ENCODE measurements at places on chromosomes 16 and 17. TPM values are rescaled to one million over a fixed set of nuclear protein-coding genes. Genes with fewer than 3 reads are reported as not detected.
A peak's percentile ranks its signal among the peaks of the same experiment; 100 is the strongest.

TBC1D3 gene
- total RNA-seq, result 3.6 TPM

C17orf78 gene
- total RNA-seq, result not detected

CSH1 gene
- not detected for total RNA-seq

CLN3 gene
- 18.1 TPM for total RNA-seq

DNA sequence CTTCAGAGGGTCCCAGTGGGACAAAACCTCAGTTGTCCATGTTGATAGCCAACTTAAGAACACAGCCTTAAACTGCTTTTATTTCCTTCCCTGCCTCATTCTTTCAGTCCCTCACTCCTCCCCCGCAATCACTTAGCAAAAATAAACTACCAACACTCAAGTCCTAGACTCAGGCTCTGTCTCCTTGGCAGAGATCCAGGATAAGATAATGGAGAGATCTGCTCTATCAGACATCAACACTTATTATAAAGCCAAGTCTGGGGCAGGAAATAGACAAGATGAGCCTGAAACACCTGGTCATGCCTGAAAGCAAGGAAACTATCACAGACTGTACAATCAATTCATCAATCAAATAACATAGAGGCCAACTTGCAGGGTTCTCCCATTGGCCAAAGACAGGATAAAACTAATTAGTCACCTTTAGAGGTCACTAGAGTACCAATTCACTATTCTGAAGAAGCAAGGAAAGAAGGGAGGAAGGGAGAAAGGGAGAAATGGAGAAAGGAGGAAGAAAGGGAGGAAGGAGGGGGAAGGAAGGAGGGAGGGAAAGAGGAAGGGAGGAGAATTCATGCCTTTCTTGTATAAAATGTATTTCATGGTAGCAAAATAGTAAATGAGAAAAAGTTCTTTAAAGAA, 15.7 kb downstream of the HYDIN start:
- peak; percentile 20 for DNase-seq

DNA sequence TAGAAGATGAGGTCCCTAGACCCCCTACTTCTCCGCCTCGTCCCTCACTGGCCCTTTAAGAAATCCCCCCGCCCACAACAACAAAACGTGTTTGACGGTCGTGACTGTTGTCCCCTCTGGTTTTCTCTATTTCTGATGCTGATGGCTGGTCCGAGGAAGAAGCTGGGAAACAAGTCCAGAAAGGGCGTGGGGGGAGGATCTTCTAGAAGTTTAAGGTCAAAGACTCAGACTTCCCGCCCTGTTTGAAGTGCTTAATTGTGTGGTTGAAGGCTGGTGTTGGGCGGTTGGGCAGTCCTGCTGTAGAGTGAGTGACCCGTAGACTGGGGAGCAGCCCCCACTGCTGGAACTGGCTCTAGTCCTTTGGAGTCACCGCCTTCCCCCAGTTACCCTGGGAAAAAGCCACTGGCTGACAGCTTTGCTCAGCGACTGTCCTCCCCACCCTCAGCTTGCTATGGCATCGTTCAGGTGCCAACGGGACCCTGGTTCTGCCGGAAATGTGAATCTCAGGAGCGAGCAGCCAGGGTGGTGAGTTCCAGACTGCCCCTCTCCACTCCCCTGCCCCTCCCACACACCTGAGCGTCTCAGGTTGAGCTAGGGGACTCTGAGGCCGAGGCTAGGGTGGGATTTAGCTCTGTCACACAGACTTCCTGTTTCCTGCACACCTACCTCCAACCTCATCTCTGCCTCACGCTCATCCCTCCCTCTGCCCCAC, 1.6 kb downstream of the MLLT6 start:
- peak; percentile 20 for DNase-seq

- no peak for DNase-seq
These were observed at the start of gene MMP2 for GRCh38 chr16:55478827-55479429. Gene MMP2 (plus strand): TSS chr16:55479198. CDS start chr16:55479480, 282 bp downstream.

GRCh38 chr16:19928432-19928831, 43.8 kb upstream of the GPRC5B start:
- no peak for DNase-seq

GRCh38 chr16:17470182-17470907, 415 bp downstream of the XYLT1 start:
- DNase-seq, result no peak

GRCh38 chr17:82789806-82790205, 37.9 kb downstream of the TBCD start:
- DNase-seq, result no peak

DNA sequence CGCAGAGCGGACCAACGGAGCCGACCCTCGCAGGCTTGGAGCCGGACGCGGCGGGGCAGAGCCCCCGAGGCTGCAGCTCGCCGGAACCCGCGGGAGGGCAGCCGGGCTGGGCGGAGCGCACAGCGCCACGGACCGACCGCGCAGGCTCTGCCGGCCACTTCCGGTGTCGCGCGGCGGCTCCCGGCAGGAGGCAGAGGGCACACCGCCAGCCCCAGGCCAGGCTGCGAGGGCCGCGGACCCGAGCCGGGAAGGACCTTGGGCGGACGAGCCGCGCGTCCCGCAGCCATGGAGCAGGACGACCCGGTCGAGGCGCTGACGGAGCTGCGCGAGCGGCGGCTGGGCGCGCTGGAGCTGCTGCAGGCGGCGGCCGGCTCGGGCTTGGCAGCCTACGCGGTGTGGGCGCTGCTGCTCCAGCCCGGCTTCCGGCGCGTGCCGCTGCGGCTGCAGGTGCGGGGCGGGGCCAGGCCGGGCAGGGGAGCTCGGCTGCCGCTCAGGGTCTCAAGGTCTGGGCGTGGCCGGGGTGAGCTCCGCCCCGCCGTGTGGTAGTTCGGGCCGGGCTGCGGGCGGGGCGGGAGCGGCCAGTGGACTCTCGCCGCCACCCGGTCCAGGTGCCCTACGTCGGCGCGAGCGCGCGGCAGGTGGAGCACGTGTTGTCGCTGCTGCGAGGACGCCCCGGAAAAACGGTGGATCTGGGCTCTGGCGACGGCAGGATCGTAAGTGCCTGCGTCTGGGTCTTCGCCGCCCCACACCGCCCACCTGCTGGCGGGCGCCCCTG, at the start of gene ANTKMT:
ANTKMT (plus strand) TSS at position 157 of the 775 bp plus-strand sequence; CDS start at position 286, 129 bp downstream.
- peak; percentile 82 for DNase-seq

GRCh38 chr17:6539871-6540270, 16.5 kb downstream of the PITPNM3 start:
- DNase-seq, result no peak

- no peak for DNase-seq
These were observed 136.6 kb downstream of the ENGASE start for GRCh38 chr17:79211061-79211770.

DNA sequence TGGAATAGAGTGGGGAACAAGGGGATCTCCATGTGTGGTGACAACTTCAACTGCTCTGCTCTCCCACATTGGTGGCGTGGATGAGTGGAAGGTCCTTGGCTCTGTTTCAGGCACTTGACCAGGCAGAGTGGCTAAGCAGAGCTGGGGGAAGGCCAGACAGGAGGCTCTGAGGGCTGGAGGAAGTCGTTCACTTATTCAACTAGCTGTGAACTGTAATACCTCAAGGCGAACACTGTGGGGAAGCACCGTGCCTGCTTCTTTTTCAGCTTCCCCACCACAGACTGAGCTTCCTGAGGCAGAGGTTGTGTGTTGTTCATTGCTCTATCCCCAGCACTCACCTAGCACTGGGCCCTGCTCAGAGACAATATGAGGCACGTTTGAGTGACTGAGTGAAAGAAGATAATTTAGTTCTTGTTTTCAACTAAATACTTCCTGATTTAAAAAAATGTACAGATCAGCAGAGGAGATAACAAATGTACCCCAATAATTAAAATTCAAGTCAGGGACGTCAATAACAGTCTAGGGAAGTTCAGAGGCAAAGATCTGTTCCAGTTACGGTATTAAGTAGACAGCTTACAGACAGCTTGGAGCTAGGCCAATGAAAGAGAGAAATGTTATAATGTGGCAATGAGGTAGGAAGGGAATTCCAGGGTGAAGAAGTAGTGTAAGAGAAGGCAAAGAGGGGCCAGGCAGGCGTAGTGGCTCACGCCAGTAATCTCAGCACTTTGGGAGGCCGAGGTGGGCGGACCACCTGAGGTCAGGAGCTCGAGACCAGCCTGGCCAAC, 34.7 kb downstream of the MYO18A start:
- peak; percentile 76 for DNase-seq

DNA sequence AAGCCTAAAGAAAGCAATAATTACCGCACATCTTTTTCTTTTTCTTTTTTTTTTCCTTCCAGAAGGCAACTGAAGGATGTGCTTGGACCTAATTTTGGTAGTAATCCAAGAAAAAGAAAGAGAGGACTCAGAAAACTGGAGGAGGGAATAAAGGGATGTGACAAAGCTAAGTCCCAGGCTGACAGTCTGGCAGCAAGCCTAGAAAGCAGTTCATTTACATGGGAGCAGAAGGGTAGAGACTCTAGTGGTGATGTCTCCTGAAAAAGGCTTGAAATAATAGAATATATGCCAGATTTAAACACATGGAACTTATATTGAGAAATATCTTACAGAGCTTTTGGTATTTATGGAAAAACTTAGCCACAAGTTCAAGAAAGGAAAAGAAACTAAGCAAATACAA, 101.0 kb upstream of the SHISA6 start:
- DNase-seq, result peak; percentile 11

DNA sequence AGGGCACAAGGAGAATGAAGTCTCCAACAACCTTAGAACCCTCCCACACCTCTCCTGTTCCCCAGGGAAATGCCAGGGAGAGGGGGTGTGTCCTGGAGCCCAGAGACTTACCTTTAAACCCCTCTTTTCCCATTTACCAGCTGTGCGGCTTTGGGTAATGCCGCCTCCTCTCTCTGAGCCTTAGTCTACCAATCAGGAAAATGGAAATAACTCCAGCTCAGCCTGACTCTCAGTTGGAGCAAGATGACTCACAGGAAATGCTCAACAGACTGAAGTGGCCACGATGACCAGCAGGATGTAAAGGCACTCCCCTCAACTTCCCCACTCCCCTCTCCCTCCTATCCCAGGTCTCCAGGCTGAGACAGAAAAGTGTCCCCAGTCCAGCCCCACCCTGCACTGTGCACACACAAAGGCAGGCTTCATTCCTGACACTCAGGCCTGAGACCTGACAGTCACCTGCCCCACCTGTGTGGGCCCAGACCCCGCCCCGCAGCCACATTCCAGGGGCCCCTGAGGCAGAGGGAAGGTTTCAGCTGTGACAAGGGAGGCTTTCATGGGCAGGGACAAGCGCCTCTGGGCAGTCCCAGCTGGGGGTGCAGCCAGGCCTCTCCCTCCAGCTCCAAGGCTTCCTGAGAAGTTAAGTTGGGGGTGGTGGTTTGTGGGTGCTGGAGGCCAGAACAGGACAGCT, 3.0 kb upstream of the KRT15 start:
- peak; percentile 87 for DNase-seq

- DNase-seq, result no peak
These were observed 7.4 kb upstream of the GOSR2 start for GRCh38 chr17:46915596-46915995.

DNA sequence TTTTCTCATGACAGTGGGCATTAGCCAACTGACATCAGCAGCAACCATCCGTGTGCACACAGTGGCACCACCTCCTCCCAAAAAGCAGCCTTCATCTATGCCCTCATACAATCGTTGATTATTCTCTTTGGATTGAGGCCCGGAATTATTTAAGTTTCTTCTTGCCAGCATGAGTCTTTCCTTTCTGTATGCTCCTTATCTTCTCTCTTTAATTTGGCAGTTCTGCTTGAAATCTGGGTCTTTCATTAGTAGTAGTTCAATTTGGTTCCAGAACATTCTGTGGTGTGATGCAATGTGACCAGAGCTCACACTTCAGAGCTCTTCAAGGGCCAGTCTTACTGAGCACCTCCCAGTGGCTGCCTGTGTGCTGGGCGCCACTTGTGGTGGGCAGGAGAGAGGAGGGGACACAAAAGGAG, 52.2 kb upstream of the STH start:
- no peak for DNase-seq

DNA sequence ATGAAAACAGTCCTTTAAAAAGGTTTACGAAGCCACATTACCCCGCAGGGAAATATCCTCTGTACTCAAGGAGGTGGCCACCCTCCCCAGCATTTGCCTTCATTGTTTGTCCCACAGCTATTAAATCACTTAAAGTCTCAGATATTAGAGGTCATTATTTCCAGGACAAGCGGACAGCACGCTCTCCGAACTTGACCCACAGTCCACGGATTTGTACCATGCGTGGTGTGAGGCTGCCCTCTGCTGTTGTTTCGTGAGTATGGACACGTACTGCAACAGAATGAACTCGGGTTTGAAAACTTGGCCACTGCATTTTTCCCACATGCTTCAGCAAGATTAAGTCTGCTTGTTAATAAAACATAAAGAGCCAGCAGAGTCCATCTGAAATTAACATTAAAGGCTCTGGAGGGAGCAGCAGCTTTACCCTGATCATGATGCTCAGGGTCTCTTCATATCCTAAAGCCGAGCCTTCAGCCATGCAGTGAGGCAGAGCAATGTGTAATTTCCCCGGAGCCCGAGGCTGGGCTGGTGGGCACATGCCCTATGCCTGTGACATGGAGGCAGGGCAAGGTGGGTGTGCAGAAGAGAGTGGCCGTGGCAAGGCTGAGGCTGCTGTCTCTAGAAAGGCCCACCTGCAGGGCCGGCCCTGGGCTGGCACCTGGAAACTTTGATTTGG, 19.7 kb downstream of the MEAK7 start:
- peak; percentile 45 for DNase-seq

DNA sequence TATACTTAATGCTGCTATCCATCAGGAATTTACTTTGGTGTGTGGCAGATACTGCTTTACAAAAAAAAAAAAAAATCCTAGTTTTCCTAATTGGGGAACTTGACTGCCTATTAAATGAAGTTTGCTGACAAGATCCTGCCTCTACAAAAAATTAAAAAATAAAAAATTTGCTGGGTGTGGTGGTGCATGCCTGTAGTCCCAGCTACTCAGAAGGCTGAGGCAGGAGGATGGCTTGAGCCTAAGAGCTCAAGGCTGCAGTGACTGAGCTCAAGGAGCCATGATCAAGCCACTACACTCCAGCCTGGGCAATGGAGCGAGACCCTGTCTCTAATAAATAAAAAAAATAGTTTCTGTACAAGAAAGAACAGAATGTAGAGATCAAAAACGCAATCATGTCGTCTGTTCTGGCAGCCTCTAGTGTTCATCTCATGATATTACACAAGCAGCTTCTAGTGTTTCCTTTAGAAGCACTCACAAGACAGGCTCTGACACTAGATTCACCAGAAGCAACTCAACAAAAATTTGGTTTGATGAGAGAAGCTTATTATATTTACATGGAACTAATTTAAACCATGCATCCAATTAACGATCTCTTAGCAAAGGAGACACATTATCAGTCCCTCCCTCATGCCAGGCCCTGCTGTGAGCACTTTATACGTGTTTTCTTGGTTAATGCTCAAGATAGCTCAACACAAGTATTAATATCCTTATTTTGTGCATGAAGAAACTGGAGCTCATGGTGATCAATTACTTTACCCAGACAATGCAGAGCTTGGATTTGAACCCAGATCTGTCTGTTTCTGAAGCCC, 6.8 kb upstream of the KRTAP17-1 start:
- DNase-seq, result peak; percentile 61

DNA sequence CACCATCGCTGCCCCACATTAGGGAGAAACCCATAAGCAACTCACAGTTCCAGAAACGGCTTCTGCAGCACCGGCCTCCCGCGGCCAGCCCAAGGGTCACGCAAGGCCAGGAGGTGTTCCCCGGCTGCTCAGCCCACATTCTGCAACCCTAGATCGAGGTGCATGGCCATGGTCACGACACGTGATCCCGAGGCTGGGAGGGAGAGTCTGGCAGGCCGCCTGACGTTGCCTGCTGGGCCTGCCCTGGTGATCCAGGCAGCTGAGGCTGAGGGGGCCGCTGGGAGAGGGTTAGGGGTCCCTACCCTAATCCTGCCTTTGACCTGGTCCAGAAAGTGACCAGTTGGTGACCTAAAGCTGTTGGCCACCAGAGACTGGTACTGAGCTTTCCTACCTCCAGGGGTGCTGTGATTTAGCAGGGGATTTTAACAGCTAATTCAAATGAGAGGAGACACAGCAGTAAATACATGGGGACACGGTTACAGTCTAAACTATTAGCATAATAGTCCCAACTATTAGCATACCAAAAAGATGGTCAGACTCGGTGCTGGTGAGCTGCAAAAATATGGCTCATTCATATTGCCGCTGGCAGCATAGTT, 97.4 kb upstream of the CIBAR2 start:
- DNase-seq, result no peak

Data from MCF 10A (cell line).